NCI-H1105 treated with DMSO at 0.1 percent for 48 hours (cell line): ENCODE measurements at places on chromosomes 3 and 15.

GRCh38 chr3:146130881-146131371 is 30.1 kb downstream of the PLOD2 start:
- DNase-seq: no peak

GRCh38 chr3:7447197-7447769 is 586.4 kb downstream of the GRM7 start:
- no peak for DNase-seq

DNA sequence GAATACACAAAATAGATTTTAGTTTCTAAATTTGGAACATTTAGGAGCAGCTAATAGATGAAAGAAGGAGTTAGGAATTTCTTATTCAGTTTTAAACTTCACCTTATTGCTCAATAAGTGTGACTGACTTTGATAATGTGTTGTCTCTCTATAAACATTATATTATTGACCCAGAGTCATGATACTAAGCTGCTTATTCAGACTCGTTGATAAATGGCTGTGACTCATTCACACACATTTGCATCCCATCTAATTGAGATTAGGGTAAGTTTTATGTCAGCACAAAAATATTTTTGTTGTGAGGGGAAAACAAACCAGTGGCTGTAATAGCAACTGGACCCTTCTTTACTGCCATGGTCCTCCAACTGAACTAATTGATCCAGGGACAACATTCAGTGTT is 137.6 kb downstream of the GOLIM4 start:
- no peak for DNase-seq

DNA sequence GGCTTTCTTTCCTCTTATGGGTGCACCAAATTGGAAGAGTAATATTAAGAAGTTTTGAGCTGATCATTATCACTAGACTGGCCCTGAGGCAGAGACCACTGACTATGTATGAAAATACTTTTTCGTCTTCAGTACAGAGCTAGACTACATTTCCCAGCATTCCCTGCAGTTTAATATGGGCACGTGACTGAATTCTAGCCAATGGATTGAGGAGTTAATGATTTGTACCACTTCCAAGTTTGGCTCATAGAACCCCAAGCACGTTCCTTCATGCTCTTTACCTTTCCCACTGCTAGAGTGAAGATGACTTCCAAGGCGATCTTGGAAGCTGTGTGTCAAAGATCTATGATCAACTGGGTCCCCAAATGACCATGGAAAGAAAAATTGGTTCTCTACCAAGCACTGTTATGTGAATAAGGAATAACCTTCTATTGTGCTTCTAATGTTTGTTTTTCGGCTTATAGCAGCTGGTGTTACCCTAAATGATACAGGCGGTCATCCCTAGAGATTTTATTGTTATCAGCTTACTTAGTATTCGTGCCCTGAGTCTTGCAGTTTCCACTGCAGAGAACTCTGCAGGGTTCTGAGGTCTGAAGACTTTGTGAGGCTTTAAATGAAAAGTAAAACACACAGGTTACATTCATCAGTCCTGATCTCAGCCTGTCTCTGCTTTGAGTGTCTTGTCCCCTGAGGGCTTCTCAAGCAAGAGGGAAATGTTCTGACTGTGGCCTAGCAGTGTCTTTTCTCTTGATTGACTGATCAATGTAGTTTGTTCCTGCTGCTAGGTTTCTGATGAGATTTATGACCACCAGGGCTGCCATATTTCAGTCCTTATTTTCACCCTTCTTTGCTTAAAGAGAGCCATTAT is 486.8 kb downstream of the PDCD6IP start:
- no peak for DNase-seq

GRCh38 chr15:95630683-95631082 is 699.8 kb upstream of the NR2F2 start:
- DNase-seq: no peak

DNA sequence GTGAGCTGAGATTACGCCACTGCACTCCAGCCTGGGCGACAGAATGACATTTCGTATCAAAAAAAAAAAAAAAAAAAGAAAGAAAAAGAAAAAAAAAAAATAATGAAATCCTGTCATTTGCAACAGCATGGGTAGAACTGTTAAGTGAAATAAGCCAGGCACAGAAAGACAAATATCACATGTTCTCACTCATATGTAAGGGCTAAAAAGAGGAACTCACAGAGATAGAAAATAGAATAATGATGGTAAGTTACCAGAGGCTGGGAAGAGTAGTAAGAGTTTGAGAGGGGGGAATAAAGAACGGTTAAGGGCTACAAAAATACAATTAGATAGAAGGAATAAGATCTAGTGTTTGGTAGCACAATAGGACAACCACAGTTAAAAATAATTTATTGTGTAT is 19.7 kb downstream of the DENND6A start:
- DNase-seq: no peak

- peak; percentile 23 for DNase-seq
Measured at GRCh38 chr3:114154321-114154821, 24.5 kb downstream of the DRD3 start.

- no peak for DNase-seq
Measured at GRCh38 chr3:52779011-52779836, 1.8 kb downstream of the ITIH1 start.

- no peak for DNase-seq
Measured at GRCh38 chr15:88071141-88071540, 185.4 kb downstream of the NTRK3 start.

GRCh38 chr15:48730506-48730905 is 80.4 kb downstream of the CEP152 start:
- DNase-seq: no peak

- DNase-seq: no peak
Measured at GRCh38 chr3:107847791-107848190, 243.0 kb downstream of the CD47 start.

DNA sequence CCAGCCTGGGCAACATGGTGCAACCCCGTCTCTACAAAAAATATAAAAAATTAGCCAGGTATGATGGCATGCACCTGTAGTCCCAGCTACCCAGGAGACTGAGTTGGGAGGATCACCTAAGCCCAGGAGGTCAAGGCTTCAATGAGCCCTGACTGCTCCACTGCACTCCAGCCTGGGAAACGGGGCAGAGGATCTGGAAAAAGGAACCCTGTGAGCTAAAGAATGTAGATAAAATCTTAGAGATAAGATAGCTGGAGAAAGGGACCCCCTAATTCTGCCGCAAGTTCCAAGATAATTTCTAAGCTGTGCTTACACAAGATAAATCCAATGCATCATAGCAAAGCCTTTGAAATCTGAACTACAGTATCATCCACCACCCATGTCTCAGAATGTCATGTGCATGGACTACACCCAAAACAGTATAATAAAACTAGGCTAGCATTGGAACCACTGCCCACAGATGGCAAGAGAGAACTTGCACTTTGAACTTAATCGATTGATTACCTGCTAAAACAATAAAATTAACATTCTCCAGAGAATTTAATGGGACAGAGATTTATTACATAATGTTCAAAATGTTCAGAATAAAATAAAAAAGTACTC is 99.9 kb downstream of the TRIM42 start:
- no peak for DNase-seq

- no peak for DNase-seq
Measured at GRCh38 chr3:11624161-11624560, 19.6 kb downstream of the VGLL4 start.

DNA sequence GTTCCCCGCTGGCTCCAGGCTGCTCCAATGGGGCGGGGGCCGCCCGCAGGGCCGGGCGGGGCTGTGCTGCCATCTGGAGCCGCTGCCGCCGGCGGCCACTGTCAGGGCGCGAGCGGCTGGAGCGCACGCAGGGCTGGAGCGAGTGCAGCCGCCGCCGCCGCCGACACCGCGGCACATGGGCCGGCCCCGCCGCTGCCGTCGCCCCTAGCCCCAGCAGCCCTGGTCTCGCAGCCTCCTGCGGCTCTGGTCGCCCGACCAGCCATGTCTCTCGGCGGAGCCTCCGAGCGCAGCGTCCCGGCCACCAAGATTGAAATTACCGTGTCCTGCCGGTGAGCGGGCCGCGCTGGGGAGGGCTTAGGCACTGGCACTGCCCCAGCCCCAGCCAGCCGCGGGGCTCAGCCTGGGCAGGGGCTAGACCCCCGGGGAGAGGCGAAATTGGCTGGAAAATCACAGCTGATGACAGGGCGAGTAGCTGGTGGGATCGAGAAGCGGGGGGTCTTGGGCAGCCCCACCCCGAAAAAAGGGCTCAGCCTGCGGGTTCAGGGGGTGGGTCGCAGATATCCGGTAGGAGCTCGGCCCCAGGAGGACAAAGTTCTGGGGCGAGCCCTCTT is at the start of gene CPNE9:
TSS of gene CPNE9 (plus strand) at position 98 of the 611 bp plus-strand sequence. CDS start at position 262, 164 bp downstream.
- DNase-seq: no peak

DNA sequence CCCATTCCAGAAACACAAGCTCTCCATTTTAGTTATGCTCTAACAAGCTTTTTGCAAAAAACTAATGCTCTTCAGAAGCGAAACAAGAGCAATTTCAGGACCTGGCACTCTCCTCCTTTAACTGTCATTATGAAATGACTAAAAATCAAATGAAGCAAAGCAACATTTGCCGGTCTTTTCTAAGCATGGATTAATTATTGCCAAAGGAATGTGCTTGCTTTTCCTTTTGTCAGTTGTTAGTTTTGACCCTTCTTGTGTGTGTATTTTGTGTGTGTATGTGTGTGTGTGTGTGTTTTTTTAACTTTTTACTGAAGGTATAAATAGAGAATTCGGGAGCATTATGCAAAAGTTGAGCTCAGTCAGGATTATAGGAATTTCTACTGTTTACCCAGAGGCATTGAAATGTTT is 509.1 kb downstream of the TUSC7 start:
- no peak for DNase-seq

GRCh38 chr3:114572364-114573062 is 278.7 kb downstream of the TIGIT start:
- DNase-seq: no peak

GRCh38 chr3:124592658-124593441 is 137.4 kb upstream of the UMPS start:
- peak; percentile 53 for DNase-seq

- no peak for DNase-seq
Measured at GRCh38 chr15:57152666-57153539, 223.4 kb upstream of the CGNL1 start.

GRCh38 chr3:196967412-196968232 is 1.0 kb downstream of the PIGZ start:
- no peak for DNase-seq

DNA sequence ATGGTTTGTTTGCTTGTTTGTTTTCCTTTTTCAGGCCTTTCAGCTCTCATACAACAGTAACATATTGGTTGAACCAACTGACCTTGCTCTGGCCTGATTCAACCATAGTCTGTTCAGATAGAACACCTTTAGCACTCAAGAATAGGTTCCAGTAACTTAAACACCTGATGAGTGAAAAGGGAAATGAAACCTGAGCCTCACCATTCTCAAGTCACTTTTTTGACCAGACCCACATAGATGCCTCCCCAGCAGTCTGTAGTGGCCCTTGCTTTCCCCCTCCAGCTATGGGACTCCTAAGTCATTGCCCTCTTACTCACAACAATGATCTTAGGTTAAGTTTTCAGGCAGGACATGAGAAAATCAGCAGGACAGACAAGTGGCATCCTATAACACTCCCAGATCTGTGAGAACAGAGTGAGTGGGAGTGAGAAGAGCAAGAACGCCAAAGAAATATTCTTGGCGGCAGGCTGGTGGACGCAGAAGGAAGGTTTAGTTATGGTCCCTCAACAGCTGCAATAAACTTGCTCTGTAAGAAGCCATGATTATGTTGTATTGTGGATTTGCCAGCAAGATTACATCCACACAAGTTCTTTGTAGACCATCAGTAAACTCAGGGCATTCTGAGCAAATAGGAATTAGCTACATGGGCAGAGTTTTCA is 367.5 kb downstream of the MECOM start:
- no peak for DNase-seq

GRCh38 chr3:156509189-156510174 is 45.4 kb downstream of the SSR3 start:
- peak; percentile 76 for DNase-seq

DNA sequence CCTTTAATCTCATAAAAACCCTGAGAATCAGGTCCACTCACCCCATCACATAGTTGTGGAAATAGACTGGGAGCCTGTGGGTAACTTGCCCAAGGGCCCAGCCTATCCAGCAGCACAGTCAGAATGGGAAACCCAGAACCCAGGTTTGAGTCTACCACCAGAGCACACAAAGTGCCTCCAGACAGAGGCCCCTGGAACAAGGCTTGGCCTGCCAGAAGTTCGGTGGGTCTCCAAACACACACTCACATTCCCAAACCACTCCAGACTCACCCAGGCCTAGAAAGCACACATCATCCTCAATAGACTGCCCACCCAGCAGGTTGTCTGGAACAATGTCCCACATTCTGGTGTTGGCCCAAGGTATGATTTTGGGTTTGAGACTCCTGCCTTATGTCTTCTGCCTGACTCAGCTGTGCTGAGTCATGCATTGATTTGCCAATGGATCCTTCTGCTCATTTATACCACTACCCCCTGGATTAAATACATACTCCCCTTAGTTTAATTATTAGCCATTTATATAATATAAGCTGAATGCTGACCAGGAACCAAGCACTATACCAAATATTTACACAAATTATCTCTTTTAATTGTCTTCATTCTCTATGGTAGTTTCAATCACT is 4.5 kb downstream of the SLC12A8 start:
- no peak for DNase-seq

GRCh38 chr3:162328649-162329048 is 832.0 kb downstream of the OTOL1 start:
- no peak for DNase-seq

DNA sequence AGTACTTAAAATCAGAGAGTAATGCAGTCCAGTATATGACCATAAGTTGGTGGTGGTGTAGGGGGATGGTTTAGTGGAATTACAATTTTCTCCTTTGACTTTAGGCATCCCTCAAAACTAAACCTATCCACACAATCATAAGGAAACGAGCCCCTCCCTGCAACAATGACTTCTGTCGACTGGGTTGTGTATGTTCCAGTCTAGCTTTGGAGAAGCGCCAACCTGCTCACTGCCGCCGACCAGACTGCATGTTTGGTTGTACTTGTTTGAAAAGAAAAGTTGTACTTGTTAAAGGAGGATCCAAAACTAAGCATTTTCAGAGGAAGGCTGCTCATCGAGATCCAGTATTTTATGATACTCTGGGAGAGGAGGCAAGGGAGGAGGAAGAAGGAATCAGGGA is 52.8 kb downstream of the MGA start:
- DNase-seq: no peak

DNA sequence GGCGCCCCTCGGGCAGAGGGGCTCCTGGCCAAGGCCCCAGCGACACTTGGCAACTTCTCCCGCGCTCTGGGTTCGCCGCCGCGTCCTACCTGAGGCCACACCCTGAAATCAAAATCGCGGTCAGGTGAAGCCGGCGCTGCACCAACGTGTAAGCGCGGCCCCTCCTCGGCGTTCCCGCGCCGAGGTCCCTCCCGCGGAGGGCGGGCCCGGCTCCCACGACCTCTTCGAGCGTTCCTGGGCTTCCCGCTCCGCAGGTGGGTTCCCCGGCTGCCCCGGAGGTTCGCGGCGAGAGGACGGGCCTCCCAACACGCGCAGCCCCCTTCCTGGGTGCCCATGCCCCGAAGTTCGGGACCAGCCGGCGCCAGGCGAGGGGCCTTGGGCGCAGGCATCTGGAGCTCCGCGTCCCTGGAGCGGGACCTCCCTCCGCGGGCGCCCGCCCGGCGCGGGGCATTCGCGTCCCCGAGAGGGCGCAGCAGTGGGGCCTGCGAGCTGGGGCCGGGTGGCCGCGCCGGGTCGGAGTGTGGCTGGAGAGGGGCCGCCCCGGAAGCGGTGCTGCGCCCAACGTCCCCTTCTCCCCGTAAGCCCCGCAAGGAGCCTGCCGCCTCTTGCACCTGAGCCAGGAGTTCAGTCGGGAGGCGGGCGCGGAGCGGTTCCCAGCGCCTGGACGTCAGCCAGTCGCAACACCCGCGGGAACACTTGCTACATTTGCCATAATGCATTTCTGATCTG is 13.7 kb downstream of the PAK6 start:
- peak; percentile 62 for DNase-seq

GRCh38 chr3:144488927-144489326 is 517.3 kb downstream of the DIPK2A start:
- no peak for DNase-seq
